ENCODE measurements at places on chromosomes 6 and 20. TPM values are rescaled to one million over a fixed set of nuclear protein-coding genes. Genes with fewer than 3 reads are reported as not detected.

GRCh38 chr6:46998436-46999017, 43.6 kb downstream of the ADGRF1 start:
- no peak overlapping the region for H3K27ac ChIP-seq
- H3K36me3 ChIP-seq, result no peaks in the 10 kb centered on the region
- H3K4me3 ChIP-seq, result no peak overlapping the region
- H3K4me1 ChIP-seq, result no peaks in the 10 kb centered on the region
- H3K27me3 ChIP-seq, result no peaks in the 10 kb centered on the region

DNA sequence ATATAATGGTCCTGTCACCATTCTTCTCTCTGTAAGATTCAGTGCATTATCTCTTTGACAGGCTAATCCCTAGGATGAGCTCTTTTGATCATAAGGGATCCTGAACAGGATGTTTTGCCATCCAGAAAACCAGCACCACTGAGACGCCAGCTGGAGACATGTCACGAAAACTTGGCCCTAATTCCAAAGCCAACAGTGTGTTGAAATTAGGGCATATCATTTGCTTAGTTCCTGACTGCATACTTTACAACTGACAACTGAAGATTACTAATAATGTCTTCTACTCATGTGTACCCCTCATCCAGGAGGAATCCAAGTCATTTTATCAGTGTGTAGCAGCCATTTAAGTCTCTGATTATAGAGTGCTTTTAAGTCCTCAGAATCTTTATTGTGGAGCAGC, 243.6 kb downstream of the KCNQ5 start:
- H3K36me3 ChIP-seq, result no peaks in the 10 kb centered on the region
- no peak overlapping the region for H3K27ac ChIP-seq
- H3K4me3 ChIP-seq, result no peak overlapping the region
- no peak for DNase-seq
- no peaks in the 10 kb centered on the region for H3K27me3 ChIP-seq
- H3K4me1 ChIP-seq, result no peaks in the 10 kb centered on the region

DNA sequence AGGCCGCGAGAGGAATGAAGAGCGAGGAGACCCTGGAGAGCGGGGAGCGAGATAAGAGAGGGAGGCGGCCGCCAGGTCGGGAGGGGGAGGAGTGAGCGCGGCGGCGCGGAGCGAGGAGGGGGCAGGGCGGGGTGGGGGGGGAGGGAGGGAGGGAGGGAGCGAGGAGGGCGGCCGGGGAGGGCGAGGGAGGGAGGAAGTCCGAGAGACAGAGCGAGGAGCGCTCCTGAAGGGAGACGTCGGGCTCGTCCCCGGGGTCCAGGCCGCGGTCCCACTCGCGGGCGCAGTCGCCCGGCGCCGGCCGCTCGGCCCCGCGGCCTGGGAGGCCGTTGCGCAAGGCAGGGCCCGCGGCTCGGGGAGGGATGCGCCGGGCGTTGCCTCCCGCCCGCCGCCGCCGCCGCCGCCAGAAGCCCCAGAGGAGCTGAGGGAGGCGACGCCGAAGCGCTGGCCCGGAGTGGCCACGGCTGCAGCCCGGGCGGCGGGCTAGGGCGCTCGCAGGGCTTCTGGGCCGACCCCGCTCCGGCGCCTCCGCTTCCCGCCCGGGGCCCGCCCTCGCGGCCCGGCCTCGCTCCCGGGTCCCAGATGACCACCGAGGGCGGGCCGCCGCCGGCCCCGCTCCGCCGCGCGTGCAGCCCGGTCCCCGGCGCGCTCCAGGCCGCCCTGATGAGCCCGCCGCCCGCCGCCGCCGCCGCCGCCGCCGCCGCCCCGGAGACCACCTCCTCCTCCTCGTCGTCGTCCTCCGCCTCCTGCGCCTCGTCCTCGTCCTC, at the start of gene FOXF2:
Gene FOXF2 (plus strand): TSS at position 208 of the 764 bp plus-strand sequence. CDS start 372 bp downstream, at position 580.
- peak within 1 kb of the TSS; percentile 51 for H3K4me3 ChIP-seq
- H3K27me3 ChIP-seq, result no peaks in the 10 kb centered on the region
- no peaks in the 10 kb centered on the region for H3K36me3 ChIP-seq
- no peaks in the 10 kb centered on the region for H3K4me1 ChIP-seq
- DNase-seq, result no peak

GRCh38 chr20:47429409-47429808, 72.3 kb upstream of the NCOA3 start:
- H3K4me3 ChIP-seq, result no peak overlapping the region
- H3K27me3 ChIP-seq, result no peaks in the 10 kb centered on the region
- H3K4me1 ChIP-seq, result no peaks in the 10 kb centered on the region
- DNase-seq, result no peak
- no peaks in the 10 kb centered on the region for H3K36me3 ChIP-seq

DNA sequence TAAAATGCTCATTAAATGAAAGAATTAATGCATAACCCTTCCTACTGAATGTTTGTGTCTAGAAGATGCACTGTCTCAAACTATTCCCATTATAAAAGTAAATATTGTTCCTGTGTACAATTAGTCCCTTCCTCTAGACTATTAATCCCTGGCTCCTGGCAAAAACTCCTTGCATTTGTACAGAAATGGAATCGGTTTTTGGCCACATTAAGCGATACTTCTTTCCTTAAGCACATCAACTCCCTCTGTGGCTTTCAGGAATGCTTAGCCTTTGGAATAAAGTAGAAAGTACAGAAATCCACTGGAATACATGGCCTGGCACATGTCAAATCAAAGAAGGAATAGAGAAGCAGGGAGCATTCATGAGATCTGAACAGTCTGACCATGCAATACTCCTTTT, 179.8 kb downstream of the GMPR start:
- H3K27me3 ChIP-seq, result no peaks in the 10 kb centered on the region
- no peaks in the 10 kb centered on the region for H3K4me1 ChIP-seq
- H3K27ac ChIP-seq, result no peak overlapping the region
- no peaks in the 10 kb centered on the region for H3K36me3 ChIP-seq

Gene SGK2
- 8.2 TPM for total RNA-seq
